ENCODE measurements at places on chromosomes 2 and 18.

DNA sequence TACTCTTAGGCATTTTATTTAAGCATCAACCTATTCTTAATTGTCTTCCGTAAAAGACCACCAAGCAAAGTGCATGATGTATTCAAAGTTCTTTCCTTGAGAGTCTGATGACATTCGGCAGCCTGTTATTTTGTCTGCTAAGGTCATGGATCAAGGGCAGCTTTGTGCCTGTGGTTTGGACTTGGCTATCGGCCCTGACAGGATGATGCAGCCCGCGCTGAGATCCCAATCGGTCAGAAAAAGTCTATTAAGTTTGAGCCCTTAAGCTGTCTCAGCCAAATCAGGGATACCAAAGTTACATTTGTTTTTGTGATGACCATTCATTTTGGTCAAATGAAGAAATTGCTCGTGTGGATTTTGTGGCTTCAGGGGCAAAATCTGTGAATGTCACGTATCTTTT lies 718.9 kb upstream of the FANCL start:
- DNase-seq: no peak

- DNase-seq: no peak
These were observed 217.2 kb upstream of the OSR1 start for GRCh38 chr2:19575641-19576040.

GRCh38 chr2:69122271-69122670 lies 109.3 kb downstream of the ANTXR1 start:
- no peak for DNase-seq

DNA sequence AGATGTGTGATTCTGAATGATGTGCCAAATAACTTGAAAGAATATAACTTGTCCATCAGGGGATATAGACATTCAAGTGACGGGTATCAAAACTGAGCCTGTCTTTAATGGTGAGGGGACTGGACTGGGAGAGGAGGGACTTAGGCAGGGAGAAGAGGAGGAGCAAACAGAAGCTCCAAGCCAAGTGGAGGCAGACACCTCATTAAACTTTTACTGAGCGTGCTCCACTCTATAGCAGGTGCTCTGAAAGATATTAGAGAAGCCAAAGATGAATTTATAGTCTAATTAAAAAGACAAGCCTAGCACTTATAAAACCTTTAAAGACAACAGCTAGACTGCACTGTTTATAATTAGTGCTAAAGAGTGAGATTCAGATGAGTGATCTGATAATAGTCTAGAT lies 47.7 kb upstream of the SMAD2 start:
- no peak for DNase-seq
